Activated naive CD4-positive, alpha-beta T cell treated with anti-CD3 and anti-CD28 coated beads for 36 hours (primary cell): ENCODE measurements at places on chromosomes 6 and 20. TPM values are rescaled to one million over a fixed set of nuclear protein-coding genes. Genes with fewer than 3 reads are reported as not detected.

Gene GRM4
- not detected for total RNA-seq

Gene TAAR1
- not detected for total RNA-seq

Gene TRIM10
- total RNA-seq = 0.19 TPM

Gene AGPAT1
- 26.5 TPM for total RNA-seq

Gene KCNQ2
- total RNA-seq = not detected

Gene AGER
- total RNA-seq = 15.6 TPM

Gene BANF2
- total RNA-seq = not detected

Gene POU3F2
- not detected for total RNA-seq

Gene SESN1
- 34.0 TPM for total RNA-seq

Gene LAMA4
- not detected for total RNA-seq

Gene LTB
- total RNA-seq = 52.3 TPM

Gene ZNF165
- total RNA-seq = 6.1 TPM

Gene NR2E1
- not detected for total RNA-seq

Gene EDN1
- 0.15 TPM for total RNA-seq

Gene MYL9
- not detected for total RNA-seq

Gene GSTA2
- not detected for total RNA-seq

Gene SUN5
- total RNA-seq = not detected

Gene TP53TG5
- total RNA-seq = 1.0 TPM

Gene SRMS
- not detected for total RNA-seq

Gene DPPA5
- not detected for total RNA-seq

Gene OPRM1
- not detected for total RNA-seq

Gene RHAG
- total RNA-seq = not detected

Gene EDN3
- total RNA-seq = not detected

Gene FAM83C
- total RNA-seq = not detected

Gene ID1
- total RNA-seq = 1.8 TPM

Gene SSTR4
- not detected for total RNA-seq

Gene ZNF831
- total RNA-seq = 5.1 TPM

Gene PPIL4
- total RNA-seq = 25.8 TPM

Gene PRSS35
- not detected for total RNA-seq

Gene ZNF133
- 5.2 TPM for total RNA-seq

Gene SLC32A1
- not detected for total RNA-seq

Gene PNLDC1
- total RNA-seq = not detected

Gene RIPOR3
- total RNA-seq = not detected

Gene CST2
- not detected for total RNA-seq
